ENCODE measurements at places on chromosomes 12 and 14.

DNA sequence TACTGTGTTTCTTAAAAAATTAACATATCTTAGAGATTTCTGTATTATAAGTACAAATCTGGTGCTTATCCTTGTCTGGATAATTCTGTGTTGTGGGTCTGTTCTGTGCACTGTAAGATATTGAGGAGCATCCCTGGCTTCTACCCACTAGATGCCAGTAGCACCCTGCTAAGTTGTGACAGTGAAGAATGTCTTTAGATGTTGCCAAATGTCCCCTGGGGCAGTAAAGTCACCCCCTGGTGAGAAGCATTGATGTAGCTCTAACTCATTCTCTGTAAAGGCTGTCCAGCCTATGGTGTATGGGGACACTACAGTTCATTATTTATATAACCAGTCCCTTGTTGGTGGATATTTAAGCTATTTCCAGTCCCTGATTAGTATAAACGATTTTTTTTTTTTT lies 31.4 kb downstream of the MAP1LC3B2 start:
- no peak for DNase-seq

DNA sequence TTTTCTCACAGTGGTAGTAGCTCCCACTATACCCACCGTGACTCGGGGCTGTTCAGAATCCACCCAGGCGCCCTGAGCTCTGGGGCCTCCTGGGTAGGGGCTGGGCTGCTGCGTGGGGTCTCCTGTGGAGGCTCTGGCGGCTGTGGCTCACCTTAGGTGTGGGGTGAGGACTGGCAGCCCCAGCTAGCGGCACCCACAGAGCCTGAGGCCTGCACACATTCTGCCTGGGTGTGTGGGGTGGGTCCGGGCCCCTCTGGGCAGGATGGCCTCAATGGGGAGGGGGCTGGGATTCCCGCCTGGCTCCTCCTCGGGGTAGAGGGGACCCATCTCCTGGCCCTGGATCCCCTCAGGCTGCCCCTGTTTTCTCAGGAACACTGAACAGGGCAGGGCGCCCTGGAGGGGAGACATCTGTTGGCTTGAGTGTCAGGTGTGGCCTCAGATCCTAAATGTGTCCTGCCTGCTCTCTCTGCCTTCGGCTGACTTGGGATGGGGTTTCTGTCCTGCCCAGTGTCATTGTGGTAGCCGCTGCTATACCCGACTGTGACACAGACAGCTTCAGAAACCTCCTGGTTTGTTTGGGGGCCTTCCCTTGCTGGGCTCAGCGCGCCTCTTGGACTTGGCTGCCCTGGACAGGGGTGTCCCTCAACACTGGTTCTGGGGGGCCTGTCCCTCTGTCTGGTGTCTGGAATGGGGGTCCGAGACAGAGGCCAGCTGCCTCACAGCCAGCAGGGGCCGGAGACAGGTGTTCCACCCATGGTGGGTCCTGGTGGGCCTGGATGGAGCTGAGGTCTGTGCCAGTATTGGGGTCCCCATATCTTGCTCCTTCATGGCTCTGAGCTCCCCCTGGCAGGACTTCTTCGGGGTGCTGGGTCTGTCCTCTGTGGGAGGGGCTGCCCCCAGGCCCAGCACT lies 354.9 kb downstream of the TMEM121 start:
- no peak for DNase-seq

- no peak for DNase-seq
Measured at GRCh38 chr12:52007982-52008510, 1.3 kb downstream of the TAMALIN start.

GRCh38 chr14:51939755-51940301 lies 49.5 kb upstream of the RTRAF start:
- DNase-seq = no peak

DNA sequence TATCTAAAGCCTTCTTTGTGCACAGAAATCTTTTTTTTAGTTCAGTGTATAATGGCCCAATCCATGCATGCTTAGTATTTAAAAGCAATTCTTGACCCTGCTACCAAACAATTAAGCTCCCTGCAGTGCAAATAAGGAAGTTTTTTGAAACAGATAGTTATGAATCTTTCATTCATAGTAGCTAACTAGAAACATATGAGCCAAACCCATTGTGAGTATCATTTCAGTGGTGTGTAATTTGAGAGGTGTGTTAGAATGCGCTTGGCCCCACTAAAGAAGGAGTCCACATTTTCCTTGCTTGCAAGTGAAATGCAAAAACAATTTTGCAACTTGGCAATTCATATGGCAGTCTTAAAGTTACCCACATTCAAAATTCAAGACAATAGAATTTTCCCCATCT lies 14.4 kb downstream of the EPS8 start:
- no peak for DNase-seq

DNA sequence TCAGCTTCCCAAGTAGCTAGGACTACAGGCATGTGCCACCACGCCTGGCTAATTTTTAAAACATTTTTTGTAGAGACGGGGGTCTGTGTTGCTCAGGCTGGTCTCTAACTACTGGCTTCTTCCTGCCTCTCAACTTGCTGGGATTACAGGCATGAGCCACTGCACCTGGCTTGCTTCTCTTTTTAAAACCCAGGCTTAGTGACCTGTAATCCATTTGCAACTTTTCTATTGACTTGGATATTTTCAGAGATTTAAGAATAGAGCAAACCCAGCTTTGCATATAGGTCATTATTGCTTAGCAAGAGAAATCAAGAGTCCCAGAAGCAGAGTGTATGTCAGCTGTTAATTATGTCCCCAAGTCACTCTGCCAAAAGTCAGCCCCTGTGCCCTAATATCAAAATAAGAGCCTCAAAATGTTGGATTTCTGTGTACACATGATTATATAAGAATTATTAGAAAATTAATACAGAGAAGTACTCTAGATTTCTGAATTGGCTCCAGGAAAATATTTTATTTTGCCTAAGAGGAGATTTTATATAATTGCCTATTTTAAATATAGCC lies 24.9 kb downstream of the TCP11L2 start:
- no peak for DNase-seq

- no peak for DNase-seq
Measured at GRCh38 chr14:54881235-54881760, 21.3 kb downstream of the GCH1 start.

- DNase-seq = no peak
Measured at GRCh38 chr12:74393272-74393671, 144.4 kb upstream of the ATXN7L3B start.

GRCh38 chr12:16605642-16606116 lies 283 bp downstream of the LMO3 start:
- DNase-seq = no peak

DNA sequence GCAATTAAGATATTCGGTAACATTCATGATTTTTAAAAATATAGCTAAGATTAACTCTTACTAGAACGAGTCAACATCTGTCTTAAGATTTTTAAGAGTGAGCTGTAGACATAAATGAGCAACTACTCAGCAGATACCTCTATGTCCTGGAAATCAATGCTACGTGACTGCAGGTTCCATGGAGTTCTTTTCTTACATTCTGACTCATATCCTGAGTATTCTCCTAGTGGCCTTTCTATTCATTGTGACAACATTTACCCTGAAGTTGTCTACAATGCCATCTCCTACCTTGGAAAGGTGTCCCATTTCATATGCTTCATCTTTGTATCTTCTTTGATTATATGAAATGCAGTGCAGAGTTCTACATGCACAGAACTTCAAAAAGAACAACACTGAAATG lies 59.9 kb downstream of the PKP2 start:
- no peak for DNase-seq

DNA sequence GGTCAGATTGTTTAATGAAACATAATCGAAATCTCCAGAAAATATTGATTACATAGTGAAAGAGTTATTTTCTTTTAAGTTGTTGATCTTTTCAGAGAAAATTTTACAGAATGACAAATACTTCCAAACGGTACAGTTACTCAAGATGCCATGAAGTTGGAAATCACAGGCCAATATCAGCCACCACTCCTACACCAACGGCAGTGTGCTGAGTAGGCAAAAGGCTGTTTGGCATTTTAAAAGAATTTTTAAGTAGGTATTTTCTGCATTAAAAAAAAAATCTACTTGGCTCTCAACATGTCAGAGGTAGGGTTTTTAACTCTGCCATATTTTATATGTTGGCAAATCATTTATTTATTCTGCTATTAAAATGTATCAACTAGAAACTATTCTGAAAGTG lies 21.7 kb downstream of the SLC38A4 start:
- DNase-seq = no peak

DNA sequence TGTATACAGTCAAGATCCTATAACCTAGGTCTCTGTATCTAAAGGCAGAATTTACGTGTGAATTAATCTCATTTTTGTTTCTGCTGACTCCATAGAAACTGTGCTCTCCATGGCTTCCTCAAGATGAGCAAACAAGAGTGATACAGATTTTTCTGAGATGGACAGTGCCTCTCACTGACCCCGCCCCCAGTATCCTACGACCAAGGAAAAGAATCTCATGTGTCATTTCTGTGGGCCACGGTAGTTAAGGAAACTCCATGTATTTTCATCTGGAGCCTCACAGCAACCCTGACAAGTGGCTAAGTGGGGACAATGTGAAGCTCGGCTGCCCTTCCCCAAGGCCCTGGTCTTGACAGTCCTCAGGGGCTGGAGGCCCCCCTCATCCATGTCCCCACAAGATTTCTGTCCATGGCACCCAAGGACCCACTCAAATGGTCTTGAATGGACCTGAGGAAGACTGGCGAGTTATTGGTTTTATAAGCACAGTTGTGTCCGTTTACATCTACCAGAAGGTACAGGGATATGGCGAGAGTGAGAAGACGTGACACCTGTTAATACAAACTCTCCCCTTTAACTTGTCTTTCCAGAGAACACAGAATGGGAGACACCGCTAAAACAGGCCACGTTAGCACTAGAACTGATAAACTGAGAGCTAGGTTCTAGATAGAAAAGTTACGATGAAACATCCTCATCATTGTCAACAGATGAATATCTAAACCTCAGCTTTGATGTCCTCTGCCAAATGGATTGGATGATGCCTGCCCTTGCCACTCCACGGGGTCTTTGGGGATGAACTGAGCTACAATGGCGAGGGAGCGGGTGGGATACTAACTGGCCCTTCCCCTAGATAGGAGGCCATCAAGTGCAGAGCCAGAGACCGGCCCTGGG lies 108.4 kb upstream of the EGLN3 start:
- DNase-seq = no peak

GRCh38 chr12:101107032-101107763 lies 102.8 kb downstream of the SLC5A8 start:
- DNase-seq = no peak

DNA sequence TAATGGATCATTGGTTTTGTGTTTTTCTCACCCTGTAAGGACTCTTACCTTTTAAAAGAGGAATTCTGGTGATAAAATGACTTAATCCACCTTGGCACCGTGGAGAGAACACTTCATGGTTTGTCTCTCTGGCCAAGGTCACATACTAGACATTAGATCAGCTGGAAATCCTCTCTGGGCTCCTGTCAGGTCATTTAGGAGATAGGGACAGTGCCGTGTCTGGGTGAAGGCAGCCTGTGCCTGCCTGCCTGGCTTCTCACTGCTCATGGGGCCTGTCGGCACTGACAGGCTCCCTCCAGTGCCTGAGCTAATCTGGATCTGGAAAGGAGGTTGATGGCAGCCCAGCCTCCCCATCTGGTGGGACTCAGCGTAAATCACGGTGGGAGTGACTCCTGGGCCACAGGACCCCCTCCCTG lies 5.7 kb downstream of the CRADD start:
- no peak for DNase-seq

- DNase-seq = no peak
Measured at GRCh38 chr14:74242780-74243042, 3.5 kb downstream of the VSX2 start.

DNA sequence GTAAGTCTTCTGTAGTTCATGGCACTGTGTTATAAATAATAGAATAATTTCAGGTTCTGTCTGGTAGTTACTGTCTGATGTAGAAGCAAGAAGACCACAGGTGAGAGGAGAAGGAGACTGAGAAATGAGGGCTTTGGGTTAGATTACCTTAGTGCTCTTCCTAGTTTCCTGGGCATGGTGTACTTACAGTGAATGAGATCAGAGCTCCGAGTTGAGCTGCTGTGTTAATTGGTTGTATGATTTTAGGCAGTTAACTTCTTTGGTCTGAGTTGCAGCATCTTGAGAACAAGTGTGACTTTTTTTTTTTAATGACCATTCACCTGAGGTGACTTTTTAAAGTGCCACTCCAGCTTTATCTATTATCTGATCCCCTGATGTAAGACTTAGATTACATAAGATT lies 41.5 kb downstream of the WDR20 start:
- DNase-seq = no peak

GRCh38 chr14:63296060-63296563 lies 22.6 kb downstream of the GPHB5 start:
- DNase-seq = no peak

DNA sequence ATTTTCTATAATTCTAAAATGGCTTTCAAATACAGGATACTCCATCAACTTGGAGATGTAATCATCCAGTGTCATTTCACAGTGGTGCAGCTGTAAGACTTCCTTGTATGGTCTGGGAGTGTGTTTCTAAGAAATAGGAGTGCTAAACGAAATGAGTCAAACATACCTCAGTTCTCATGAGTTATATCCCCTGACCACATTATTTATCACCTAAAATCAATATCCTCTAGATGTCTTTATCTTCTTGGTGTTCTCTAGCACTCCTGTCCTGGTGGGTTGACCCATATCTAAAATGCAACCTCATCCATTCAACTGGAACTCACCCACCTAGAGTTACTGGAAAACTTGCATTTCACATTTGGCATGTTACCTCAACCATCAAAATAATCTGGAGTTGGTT lies 33.2 kb downstream of the TMEM30B start:
- DNase-seq = no peak

DNA sequence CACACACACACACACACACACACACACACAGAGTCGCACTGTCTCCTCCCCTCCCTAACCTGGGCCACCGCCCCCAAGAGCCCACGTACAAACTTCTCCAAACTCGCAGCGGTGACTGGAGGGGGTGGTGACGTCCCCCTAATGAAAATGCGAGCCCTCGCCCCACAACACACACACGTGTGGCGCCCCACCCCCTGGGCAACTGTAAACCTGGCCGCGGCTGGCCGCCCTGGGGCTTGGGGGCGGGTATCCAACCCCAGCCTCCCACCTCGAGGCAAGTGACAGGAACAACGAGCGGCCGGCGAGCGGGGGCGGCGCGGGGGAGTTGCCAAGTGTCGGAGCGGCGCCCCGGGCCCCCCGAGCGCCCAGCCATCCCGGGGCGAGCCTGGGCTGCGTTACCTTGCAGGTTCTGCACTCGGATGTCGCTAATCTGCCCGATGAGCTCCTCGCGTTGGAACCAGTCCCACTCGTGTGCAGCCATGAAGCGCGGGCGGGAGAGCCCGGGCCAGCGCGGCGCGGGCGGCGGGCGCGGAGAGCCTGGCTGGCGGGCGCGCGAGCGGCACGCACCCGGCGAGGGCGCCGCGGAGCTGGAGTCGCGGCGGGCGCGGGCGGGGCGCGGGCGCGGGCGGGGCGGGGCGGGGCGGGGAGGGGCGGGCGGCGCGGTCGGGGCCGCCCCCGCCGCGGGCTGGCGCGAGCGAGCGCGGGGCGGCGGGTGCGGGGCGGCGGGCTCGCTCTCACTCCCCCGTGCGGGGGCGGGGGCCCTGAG lies at the start of gene CLMN:
TSS of gene CLMN (minus strand) at position 597 of the 766 bp plus-strand sequence. CDS start at position 481, 116 bp downstream.
- peak; percentile 9 for DNase-seq

DNA sequence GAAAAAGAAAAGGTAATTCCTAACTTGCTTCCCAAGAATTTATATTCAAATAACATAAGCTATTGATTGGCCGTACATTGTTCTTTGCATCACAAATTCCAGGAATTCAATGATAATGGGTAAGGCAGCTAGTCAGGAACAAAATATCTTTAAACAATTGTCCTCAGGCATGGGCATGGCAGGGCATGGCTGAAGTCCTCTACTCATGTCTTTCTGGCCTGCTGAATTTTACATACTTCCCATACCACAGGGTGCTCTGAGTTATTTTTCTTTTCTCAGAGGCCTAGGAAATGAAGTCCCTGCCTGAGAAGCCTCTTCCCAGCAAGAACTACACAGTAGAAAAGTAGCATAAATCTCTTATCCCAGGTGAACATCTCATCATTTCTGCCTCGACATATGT lies 15.1 kb upstream of the DRAM1 start:
- DNase-seq = no peak

All from activated effector memory CD4-positive, alpha-beta T cell treated with Interleukin-2 at 50 U/mL for 16 hours (primary cell).